ENCODE measurements at places on chromosomes 4 and X.

GRCh38 chr4:62913065-62913464 lies 1496.2 kb downstream of the TECRL start:
- DNase-seq = no peak

GRCh38 chrX:40175511-40176350 lies 78.0 kb upstream of the BCOR start:
- peak; percentile 64 for DNase-seq

GRCh38 chrX:121649417-121649816 lies 602.0 kb downstream of the GLUD2 start:
- no peak for DNase-seq

GRCh38 chr4:183848805-183849204 lies 56.3 kb upstream of the STOX2 start:
- DNase-seq = no peak

GRCh38 chr4:60809486-60809800 lies 390.7 kb upstream of the ADGRL3 start:
- no peak for DNase-seq

DNA sequence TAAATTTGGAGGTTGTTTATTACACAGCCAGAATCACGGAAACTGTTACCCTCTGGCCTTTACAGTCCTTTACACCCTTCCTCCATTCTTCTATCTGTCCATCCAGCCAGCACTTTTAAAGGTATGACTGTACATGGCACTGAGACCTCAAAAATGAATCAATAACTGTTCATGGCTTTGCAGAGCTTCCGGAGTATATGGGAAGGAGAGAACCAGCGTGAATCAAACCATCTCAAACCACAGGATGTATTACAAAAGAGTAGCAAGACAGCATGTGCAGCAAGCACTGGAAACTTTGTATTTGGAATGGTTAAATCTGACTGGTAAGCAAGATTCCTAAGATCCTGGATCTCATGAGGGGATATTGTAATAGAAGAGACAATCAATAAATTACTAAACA lies 228.5 kb upstream of the CASK start:
- DNase-seq = no peak
